Activated T-cell treated with anti-CD3 and anti-CD28 coated beads for 4 hours (primary cell): ENCODE measurements at places on chromosomes 2 and 18.

DNA sequence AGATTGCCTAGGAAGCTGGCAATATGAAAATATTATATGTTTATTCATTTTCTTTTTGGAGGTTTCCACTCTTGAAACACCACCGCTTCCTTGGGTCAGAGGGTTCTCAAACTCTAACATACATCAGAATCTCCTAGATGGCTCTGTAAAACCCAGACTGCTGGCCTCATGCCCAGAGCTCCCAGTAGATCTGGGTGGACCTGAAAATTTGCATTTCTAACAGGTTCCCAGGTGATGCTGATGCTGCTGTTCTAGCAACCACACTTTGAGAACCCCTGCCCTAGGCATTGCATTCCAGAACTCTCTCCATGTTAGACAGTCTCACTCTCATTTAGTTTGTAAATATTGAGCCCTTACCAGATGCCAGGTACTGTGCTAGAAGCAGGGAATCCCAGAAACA lies 139.4 kb downstream of the FAM210A start:
- no peak for DNase-seq

DNA sequence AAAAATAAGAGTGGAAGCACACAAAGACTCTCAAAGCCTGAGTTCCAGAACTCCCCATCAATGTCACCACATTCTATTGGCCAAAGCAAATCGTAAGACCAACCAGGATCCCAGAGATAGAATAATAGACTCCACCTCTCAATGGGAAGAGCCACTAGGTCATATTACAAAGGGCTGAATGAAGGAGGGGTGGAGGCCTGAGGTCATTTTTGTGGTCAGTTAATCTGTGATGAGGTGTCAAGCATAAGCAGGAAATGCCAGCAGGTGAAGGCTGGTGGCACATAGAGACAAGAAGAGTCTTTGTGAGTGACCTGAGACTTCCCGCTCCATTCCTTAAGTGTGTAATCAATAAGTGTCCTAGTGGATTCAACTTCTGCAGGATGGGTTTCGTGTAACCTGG lies 144.3 kb downstream of the TFCP2L1 start:
- DNase-seq: no peak

GRCh38 chr2:233546774-233547173 lies 19.8 kb downstream of the USP40 start:
- no peak for DNase-seq

- DNase-seq: no peak
Measured at GRCh38 chr18:75317300-75317699, 106.7 kb downstream of the TSHZ1 start.

DNA sequence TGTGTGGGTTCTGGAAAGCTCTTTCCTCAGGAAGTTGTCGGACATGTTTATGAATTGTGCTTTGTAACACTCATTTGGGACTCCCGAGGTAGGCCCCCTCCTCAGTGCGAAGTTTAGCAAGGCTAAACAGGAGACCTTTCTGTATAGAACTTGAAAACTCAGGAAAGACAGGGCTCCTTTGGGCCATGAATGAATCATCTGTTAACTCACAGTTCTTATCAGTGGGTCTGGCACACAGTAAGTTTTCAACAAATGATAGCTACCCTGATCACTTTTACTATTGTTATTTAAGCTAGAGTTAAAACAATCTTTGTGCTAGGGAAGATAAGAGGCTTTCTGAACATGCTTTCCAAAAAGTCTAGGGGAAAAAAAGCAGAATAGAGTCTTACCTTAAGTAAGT lies 430.5 kb upstream of the ETAA1 start:
- DNase-seq: no peak

- DNase-seq: no peak
Measured at GRCh38 chr2:42147641-42148274, 21.4 kb upstream of the EML4 start.

DNA sequence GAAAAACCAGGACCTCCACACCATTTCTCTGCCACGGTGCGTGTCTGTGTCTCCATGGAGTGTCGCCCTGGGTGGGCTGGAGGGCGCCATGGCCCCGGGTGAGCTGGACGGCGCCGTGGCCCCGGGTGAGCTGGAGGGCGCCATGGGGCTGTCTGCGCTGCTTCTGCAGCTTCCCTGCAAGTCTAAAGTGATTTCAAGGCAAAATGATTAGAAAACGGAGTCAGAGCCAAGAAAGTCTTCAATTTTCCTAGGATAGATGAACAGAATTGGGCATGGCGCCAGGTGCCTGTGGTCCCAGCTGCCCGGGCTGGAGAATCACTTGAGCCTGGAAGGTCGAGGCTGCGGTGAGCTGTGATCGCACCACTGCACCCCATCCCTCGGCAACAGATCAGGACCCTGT lies 27.7 kb upstream of the NFATC1 start:
- no peak for DNase-seq

- DNase-seq: no peak
Measured at GRCh38 chr2:68000170-68000825, 62.5 kb downstream of the C1D start.

- DNase-seq: no peak
Measured at GRCh38 chr2:210539578-210540416, 16.6 kb upstream of the CPS1 start.

DNA sequence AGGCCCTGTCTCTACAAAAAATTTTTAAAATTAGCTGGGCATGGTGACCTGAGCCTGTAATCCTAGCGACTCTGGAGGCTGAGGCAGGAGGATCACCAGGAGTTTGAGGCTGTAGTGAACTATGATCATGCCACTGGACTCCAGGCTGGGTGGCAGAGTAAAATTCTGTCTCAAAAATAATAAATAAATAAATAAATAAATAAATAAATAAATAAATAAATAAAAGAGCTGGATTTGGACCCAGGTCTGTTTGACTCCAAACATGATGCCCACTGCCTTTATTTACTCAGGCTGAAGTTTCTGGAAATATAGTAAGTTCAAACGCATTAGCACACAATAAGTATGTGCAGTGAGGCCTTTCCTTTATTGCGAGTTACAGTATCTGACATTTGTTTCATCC lies 75.0 kb downstream of the THNSL2 start:
- DNase-seq: no peak

DNA sequence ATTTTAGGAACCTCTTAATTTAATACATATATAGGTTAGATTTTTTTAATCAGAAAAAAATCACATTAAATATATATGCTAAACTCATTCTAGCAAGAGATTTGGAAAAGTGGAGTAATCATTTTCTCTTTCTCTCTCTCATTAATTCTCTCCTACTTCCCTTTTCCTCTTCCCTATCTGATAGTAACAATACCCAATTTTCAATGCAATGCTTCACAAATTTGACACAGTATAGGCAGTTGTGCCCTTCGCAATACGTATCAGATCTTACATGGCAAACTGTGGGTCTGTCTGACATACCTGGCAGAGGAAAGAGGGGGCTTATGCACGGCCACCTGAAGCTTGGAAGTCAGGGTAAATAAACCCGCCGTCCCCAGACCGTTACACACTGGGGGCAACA lies 444.3 kb downstream of the NBAS start:
- DNase-seq: no peak

- DNase-seq: no peak
Measured at GRCh38 chr2:145323512-145323911, 803.6 kb upstream of the ZEB2 start.

DNA sequence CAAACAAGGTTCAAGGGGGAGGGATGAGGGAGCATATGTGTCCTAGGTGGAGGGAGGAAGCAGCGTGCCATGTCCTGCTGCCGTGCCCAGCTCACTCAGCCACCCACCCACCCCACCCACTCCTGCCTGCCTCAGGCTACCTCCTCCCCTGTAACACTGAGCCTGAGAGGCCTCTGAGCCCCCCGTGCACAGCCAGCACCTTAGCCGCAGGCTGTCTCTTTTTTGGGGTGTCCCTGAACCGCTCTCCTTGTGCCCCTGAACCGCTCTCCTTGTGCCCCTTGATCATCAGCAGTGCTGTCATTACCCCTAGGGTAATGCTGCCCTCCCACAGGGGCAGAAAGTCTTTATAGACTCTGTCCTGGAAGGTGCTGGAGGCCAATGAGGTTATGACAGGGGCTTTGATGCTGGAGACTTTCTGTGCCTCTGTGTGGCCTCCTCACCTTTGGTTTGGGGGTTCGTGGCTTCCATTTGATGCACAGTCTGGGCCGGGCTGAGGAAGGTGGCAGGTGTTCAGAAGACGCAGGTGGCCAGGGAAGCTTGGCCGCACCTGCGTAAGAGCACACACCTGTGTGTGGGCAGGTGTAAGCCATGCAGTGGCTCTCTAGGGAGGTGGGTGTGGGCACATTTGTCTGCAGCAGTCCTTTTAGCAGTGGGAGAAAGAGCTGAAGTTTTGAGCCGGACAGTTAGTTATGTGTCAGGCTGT lies 140.0 kb downstream of the SEPTIN10 start:
- DNase-seq: no peak

- no peak for DNase-seq
Measured at GRCh38 chr2:212448698-212449097, 89.9 kb downstream of the ERBB4 start.

DNA sequence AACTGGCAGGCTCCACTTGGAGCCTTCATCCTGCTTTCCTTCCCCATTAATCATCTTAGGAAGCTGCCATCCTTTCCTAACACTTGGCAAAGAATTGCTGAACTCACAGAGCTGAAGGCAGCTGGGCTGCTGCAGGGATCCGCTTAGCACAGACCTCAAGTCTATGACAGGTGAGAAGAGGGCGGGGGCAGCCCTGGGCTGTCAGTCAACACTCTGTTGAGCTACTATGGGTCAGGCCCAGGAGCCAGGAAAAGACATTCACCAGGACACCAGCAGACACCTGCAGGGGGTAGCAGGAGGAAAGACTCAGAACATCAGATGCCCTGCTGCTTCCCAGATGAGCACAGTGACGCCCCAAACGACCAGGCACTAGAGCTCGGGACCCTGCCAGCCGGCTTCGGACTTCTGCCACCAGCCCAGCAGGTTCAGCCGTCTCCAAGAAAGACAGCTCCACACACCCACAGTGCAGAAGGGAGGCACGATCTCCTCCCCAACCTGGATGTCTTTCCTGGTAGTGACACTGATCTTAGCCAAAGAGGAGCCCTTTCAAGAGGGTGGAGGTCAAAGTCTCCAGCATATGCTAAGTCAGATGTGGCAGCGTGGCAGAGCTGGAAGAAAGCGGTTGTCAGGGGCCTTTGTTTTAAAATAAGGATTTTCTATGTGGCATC lies 55.2 kb downstream of the SNORC start:
- no peak for DNase-seq

- no peak for DNase-seq
Measured at GRCh38 chr2:67471681-67472080, 74.5 kb downstream of the ETAA1 start.

DNA sequence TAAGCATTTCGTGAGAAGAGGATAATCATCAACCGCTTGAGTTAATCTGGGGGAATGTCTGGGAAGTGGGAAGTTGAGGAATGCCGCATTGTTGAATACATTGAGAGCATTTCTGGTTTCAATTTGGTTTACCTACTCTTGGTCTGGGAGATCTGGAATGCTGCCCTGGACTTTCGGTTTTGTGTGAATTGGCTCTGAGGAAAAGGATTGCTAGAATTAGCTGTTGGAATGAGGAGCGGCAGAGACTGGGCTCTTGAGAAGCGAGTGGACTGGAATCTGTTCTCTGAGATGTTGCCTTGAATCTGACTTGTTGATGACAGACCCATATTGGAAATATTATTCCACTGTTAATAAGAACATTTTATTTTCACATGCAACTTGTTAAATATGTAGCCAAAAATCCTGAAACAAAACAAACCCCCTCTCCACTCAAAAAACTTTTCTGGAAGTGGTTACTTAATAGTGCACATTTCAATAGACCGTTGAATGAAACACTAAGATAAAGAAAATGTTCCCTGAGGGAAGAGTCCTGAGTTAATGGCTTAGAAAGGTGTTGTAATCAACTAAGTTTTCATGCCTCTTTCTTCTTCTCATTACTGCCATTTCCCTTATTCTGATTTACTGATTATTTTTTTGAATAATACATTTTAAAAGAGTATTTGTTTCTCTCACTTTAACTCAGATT lies 50.8 kb downstream of the PTPRM start:
- DNase-seq: no peak

DNA sequence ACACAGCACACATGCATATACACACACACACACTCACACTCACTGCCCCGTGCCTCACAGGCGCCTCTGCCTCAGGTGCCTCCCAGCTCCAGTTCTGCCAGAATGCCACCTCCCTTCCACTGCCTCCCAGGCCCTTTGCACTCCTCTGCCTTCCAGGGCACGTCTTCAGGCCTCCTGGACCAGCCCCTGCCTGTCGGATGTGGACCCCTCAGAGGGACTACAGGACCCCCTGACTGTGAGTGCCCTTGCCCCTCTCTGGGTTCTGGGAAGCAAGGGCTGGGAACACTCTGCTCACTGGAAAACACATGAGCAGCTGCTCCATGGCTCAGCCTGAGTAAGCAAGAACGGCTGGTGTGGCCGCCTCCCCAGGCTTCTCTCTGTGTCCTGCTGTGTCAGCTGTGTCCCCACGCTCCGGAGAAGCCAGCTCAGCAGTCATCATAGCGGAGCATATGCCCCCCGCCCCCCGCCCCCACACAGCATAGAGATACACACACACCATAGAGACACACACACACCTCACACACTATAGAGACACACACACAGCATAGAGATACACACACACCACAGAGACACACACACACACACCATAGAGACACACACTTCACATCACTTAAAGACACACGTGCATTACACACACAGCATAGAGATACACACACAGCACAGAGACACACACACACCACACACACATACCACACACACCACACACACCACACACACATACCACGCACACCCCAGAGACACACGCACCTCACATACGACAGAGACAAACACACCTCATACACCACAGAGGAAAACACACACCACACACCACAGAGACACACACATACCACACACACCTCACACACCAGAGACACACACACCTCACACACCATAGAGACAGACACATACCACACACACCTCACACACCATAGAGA lies 271.3 kb downstream of the CYRIA start:
- DNase-seq: no peak

- DNase-seq: no peak
Measured at GRCh38 chr18:13112982-13113381, 105.6 kb upstream of the LDLRAD4 start.

DNA sequence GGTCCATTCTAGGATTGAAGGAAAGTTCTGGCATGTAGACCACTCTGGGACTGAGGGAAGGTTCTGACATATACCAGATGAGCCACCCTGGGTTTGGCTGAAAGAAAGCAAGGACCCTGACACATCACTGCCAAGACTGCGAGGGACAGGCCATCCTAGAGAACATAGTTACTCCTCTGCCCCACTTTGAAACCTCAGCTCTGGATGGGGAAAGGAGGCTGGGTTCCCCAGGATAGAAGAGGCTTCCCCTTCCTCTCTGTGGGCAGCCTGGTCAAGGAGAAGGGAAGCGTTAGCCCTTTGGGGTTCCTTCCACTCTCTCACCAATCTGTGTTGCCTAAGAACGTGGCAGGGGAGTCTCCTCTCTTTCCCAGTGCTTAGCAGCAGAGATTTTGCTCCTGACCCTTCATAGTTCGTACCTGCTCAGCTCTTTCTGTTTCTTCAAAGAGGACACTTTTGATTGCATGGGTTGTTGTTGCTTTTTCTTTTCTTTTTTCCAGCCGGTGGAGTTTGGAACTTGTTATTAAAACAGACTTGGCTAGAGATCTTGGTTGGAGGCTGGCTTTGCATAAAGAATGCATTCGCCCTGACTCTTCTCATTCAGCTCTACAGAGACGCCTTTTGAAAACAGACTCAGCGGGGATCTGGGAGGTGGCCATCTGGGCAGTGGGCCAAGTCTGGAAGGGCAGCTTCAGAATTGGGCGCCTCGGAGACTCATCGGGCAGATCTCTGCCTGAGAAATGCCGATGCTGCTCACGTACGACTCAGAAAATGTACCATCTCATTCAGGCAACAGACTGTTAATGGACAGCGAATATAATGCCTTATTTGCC lies 166.1 kb downstream of the CLIP4 start:
- no peak for DNase-seq

GRCh38 chr2:68250652-68251186 lies 1.6 kb downstream of the PPP3R1 start:
- DNase-seq: no peak

GRCh38 chr2:72572501-72572900 lies 253.3 kb downstream of the EXOC6B start:
- DNase-seq: no peak
